ENCODE measurements at places on chromosomes 5 and 9. TPM values are rescaled to one million over a fixed set of nuclear protein-coding genes. Genes with fewer than 3 reads are reported as not detected.

PRSS3 gene
- total RNA-seq: 16.4 TPM

ADAMTSL2 gene
- not detected for total RNA-seq

HAVCR2 gene
- total RNA-seq: under 0.01 TPM

SETD9 gene
- total RNA-seq: 8.1 TPM

FOXD4L5 gene
- under 0.01 TPM for total RNA-seq

QRFP gene
- total RNA-seq: not detected

TLX3 gene
- total RNA-seq: not detected

UBE2QL1 gene
- not detected for total RNA-seq

WDR38 gene
- not detected for total RNA-seq

STING1 gene
- 20.6 TPM for total RNA-seq

FGF18 gene
- total RNA-seq: not detected

PPIC gene
- total RNA-seq: 20.6 TPM

PGM5 gene
- 14.7 TPM for total RNA-seq

CHSY3 gene
- total RNA-seq: 1.4 TPM

PKD2L2 gene
- total RNA-seq: not detected

SPATA31D4 gene
- not detected for total RNA-seq

GGTA1 gene
- total RNA-seq: not detected

CRHBP gene
- total RNA-seq: not detected

RMND5B gene
- 11.7 TPM for total RNA-seq

LURAP1L gene
- 6.1 TPM for total RNA-seq

RABEPK gene
- 59.7 TPM for total RNA-seq

RAD50 gene
- 5.2 TPM for total RNA-seq

GFRA3 gene
- not detected for total RNA-seq

ANKRD18A gene
- not detected for total RNA-seq

UBLCP1 gene
- total RNA-seq: 11.7 TPM

DRD1 gene
- 0.18 TPM for total RNA-seq

RNF208 gene
- total RNA-seq: not detected

FPGS gene
- 45.5 TPM for total RNA-seq

FAM151B gene
- total RNA-seq: 2.9 TPM
